ENCODE measurements at places on chromosomes 7 and 10.

DNA sequence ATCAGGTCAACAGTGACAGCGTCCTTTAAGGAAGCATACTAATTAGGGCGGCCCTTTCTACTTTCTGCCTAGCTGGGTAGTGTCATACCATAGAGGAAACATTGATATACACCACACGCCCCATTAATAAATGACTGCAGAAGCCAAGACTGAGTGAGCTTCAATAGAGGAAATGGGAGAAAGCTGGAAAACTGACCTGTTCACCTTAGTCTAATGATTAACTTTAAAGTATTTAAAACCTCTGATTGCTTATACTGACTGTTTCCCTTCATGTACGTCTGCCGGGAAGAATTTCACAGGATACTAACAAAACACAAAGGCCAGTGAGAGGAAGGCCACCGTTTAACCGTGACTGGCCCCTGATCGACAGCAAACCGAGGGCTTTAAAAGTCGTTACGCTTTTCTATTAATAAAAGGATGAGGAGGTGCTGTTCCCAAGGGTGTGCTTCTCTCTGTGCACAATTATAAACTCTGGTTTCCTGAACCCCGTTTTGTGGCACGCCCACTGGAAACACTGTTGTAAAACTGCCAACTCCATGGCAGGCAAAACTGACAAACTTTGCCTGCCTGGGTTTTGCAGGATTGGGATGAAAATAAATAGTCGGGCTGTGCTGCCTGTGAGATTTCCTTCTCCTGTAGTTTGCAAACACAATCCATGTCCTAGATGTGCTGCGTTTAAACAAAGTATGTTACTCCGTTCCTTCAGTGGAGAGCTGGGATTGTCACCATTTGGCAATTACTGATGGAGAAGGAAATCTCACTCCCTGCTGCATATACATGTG, 137.6 kb downstream of the NRP1 start:
- no peak for DNase-seq

- DNase-seq, result no peak
Observed at GRCh38 chr10:71222601-71223346, 10.4 kb downstream of the UNC5B start.

DNA sequence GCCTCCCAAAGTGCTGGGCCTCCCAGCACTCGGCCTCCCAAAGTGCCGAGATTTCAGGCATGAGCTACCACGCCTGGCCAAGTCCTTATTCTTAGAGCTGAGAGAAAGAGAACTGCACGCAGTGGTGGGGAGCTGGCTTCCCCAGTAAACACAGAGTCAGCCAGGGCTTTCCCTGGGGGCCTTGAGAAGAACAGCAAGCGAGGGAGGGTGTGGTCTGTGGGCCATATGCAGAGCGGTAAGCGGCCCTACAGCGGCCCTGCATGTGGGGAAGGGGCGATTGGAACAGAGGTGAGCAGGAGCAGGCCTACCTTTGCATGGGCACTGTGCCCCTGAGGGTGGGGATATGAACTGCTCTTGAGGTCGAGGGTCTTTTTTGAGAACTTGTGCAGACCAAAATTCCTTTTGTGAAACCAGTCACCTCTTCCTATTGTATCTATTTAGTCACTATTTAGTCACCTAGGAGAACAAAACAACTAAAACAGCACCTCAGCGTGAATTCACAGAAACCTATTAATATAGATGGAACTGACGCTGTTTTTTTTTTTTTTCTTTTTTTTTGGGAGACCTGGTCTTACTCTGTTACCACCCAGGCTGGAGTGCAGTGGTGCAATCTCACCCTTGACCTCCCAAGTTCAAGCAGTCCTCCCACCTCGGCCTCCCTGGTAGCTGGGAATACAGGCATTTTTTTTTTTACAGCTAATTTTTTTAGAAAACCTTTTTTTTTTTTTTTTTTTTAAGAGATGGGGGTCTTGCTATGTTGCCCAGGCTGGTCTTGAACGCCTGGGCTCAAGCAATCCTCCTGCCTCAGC, 36.9 kb upstream of the SH2D4B start:
- peak; percentile 84 for DNase-seq

DNA sequence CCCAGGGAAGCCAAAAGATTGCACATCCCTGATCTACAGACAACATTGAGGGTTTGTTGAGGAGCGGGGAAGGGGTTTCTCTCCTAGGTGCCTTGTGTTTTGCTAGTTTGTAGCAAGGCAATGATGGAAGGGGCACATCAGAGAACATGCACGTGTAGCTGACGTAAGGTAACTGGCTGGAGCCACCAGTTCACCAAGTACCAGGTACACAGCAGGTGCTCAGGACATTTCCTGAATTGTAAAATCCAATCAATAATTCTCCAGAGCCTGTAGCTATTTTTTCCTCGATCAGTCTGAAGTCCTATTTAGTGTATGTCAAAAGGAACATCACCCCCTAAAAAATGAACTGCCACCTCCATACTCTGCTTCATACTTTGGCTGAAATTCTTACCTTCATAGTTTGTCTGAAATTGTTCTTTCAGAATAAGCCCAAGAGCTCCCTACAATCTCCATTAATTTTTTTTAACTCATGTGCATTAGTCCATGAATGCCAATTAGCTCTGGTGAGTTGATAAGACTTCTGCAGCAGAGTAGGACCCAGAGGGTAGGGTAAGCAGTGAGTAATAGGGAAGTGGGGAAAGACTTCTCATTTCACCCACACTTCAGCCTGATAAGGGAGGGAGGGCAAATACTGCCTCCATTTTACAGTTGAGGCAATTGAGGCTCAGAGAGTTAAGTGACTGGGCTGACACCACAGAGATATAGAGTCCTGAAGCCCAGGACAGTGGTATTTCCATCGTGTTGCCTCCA, 36.0 kb upstream of the SLC26A3 start:
- DNase-seq, result no peak

GRCh38 chr7:106659166-106659962, 1.6 kb downstream of the CCDC71L start:
- no peak for DNase-seq

DNA sequence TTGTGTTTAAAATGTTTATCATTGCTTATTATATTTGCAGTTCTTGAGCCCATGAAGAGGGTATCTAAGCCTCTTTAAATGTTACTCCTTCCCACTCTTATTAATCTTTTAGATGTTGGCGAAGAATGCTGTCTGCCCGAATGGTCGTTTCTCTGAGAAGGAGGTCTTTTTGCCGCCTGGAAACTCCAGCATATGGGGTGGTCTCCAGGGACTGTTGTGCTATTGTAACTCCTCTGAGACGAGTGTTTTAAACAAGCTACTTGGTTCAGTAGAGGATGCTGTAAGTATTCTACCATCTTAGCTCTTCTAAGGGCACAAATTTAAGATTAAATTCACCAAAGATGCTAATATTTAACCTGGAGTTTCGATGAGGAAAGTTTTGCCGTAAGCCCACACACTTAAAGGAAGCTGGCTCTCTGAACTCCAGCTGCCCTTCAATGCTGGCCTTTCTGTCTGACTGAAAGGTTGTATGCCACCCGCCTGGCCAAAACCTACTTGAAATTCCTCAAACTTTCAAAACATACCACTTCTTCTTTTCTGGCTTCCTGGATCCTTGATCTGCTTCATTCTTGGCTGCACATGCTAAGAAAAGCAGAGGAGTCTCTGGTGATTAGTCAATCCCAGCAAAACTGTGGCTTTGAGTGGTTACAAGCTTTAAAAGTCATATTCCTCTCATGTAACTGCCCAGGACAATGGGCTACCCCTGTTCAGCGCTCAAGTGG, 74.7 kb downstream of the ABCA13 start:
- no peak for DNase-seq
